ENCODE measurements at places on chromosomes 4 and X.

DNA sequence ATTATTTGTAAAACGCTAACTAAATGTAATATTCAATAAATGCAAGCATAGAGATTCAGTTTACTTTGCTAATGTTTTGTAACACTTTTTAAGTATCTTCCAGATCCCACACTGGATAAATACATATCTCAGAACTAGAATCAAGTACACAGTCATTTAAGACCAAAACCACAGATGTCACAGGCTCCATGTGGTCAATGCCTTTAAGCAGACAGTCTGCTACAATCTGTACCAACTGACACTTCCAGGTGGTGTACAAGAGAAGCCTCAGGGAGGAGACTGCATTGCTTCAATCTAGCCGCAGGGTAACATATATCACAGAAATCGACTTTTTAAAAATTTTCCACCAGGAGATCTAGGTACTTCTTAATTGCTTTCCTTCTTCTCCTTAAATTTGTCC, 229.6 kb upstream of the DIAPH2 start:
- DNase-seq, result no peak

- DNase-seq, result no peak
Measured at GRCh38 chrX:78659955-78660354, 827 bp upstream of the RTL3 start.

- no peak for DNase-seq
Measured at GRCh38 chr4:89598602-89599001, 238.4 kb downstream of the SNCA start.

DNA sequence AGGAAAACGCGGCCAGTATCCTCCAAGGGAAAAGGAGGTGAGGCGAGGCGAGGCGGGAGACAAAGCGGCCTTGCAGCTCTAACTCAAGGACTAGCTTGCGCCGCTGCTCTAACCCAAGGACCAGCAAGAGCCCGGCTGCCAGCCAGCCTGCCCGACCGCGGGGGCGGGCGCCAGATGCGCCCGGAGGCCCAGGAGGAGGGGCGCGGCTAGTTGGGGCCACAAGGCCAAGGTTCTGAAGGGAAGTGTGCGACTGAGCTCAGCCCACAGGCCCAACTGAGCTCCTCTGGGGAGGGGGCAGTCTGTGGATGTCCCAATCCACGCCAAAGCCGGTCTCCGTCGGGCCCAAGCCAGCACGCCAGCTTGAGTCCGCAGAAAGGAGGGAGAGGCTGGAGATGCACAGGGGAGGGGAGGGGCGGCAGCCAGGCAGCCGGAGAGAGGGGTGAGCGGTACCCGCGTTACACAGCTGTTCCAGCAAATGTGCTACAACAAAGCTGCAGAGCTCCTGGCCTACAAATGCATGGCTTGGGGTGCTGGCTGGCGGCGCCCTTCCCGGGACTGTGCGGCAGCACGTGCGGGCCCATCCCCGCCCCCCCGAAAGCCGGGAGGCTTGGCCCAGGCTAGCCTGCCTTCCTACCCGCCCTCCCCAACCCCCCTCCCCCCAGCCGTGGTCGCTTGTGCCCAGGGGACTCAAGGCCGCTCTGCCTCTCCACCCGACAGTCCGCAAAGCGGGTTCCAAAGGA, 637 bp downstream of the AMER1 start:
- DNase-seq, result no peak

DNA sequence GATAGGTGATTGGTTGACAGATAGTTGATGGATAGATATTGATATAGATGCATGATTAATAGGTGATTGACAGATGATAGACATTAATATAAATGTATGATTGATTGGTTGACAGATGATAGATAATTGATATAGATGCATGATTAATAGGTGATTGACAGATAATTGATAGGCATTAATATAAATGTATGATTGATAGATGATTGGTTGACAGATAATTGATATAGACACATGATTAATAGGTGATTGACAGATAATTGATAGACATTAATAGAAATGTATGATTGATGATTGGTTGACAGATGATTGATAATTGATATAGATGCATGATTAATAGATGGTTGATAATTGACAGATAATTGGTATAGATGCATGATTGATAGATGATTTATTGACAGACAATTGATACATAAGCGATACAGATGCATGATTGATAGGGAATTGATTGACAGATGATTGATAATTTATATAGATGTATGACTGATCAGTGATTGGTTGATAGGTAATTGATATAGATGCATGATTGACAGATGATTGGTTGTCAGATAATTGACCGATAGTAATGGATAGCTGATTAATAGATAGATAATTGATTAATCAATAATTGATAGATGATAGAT, 44.9 kb upstream of the PPP2R3B start:
- DNase-seq, result no peak

DNA sequence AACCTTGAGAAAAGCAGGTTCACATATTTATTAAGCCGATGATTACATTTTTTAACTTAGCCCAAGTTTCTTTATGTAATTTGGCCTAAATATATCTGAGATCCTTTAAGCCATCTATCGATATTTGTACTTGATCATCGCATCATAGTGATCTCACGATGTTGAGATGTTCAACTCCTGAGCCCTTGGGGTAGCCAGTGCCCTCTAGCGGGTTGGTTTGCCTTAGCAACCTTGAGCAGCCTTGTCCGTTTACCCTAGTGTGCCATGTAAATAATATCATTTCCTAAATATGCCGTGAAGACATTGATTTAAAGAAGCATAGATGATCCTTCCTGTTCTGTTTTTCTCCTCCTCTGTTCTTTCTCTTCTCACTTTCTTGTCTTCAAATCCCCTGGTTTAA, 432.2 kb downstream of the RPA4 start:
- DNase-seq, result no peak

GRCh38 chrX:101417981-101418841, 10.2 kb downstream of the HNRNPH2 start:
- no peak for DNase-seq

DNA sequence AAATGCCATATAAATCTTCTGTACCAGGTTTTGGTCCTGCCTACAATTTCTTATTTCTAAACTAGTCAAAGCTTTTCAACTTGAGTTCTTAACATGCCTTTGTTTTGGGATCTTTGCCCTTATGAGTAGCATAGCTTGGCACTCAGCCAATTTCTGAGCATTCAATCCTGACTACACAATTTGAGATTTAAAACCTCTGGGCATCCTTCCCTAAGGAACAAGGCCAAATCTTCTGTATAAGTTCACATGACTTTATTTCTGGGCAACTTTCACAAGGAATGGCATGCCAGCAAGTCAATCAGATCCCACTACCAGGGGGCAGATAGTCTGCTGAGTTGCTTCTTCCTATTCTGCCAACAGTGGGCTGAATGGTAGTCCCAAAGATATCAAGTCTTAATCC, 254.2 kb downstream of the ADAMTS3 start:
- DNase-seq, result peak; percentile 54

DNA sequence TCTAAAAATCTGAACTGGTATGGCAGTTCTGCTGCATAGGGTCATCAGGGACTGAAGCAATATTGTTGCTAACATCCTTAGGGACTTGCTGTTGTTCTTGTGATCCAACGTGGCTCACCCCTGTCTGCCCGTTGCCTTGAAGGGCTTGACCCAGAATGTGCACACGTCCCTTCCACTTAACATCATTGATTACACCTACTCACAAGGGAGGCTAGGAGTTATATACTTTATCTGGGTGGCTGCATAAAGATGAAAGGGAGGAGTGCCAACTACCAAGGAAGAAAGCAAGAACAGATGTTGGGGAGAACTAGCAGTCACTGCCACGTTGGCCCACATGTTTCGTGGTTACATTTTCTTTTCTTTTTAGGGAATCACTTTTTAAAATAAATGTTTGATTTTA, 34.0 kb downstream of the SLC9A6 start:
- no peak for DNase-seq

DNA sequence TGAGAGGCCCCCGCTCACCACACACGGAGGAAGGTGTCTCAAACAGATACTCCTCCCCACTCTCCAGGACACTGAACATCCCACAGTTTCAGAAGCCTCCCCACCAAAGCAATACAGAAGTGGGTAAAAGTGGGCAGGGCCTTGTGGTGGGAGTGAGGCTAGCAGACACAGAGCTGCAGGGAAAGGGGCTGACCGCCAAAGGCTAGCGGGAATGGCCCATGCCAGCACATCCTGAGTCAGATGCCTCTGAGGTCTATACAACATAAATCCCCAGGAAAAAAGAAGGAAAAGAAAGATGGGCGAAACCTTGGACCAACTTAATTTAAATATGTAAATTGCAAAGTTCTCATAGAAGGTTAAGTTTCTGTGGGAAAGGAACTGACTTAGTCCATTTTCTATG, 21.9 kb upstream of the ARHGAP10 start:
- DNase-seq, result no peak

- no peak for DNase-seq
Measured at GRCh38 chr4:138835832-138836533, 179.6 kb upstream of the NOCT start.

- DNase-seq, result no peak
Measured at GRCh38 chr4:153067376-153067775, 131.3 kb downstream of the FHDC1 start.

DNA sequence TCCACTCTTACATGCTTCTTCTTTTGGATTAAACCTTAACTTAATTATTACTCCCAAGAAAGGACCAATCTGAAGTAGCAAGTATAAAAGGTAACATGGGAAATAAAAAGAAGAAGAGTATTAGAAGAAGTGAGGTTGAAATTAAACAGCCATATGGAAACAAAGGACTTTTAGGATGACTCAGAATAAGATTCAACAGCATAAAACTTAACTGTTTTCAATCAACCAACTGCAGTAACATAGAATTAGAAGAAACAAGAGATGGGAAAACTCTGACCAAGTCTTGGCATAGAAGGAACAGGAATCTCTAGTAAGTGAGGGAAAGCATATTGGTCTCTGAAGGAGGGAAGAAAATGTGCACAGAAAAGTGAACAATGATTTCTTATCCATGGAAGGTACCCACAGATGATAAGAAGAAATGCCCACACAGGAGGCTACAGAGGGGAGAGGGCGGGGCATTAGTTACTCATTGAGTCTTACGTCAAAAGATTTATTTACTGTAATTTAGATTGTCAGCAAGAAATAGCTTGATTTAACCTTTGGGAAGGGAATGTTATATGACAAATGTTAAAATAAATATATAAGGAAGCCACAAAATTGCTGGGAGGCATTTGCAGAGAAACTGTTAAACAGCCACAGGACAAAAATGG, 177.3 kb downstream of the BANK1 start:
- DNase-seq, result no peak

DNA sequence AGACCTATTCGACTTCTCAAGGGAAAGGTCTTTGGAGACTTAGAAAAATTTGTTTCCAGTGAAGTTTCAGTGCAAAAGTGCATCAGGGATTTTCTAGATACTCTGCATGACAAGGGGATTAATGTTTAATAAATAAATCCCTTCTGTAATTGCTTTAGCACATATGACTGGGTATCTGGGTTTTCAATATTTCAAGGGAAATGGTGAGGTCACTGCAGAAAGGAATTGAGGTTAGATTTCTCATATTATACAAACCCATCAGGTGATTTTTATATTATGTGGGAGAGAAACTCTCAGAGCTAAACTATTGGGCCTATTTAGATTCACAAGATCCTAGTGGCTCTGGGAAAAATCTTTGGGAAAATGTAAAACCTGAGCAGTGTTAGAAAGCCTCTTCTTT, 48.3 kb upstream of the SLC4A4 start:
- no peak for DNase-seq

DNA sequence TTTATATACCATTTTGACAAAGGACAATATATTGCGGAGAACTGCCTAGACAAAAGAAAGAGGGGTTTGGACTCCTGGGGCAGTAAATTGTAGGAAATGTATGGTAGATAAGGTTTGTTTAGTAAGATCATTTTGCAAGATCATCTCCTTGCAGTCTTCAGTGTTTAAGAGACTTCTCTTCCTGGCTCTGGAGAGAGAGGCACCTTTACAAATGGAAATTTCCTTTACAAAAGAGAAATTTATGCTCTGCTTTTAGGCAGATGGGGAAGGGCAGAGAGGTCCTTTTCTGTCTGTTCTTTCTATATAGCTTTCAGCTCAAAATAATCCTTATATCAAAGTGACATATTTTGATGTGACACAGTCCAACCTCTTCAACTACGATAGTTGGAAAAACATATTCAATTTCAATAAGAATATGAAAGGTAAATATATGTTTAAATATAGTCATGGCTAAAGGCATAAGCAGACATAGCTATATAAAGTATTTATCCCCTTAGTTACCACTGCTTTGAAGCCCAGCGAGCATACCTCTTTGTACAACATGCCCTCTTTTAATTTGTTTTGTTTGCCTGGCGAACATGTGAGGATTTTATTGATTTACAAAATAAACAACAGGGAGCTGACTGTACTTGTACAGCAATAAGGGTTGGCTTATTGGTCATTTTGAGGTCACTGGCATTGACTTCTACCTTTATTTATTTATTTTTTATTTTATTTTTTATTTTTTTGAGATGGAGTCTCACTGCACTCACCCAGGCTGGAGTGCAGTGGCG, 65.2 kb downstream of the TRIM2 start:
- DNase-seq, result no peak

DNA sequence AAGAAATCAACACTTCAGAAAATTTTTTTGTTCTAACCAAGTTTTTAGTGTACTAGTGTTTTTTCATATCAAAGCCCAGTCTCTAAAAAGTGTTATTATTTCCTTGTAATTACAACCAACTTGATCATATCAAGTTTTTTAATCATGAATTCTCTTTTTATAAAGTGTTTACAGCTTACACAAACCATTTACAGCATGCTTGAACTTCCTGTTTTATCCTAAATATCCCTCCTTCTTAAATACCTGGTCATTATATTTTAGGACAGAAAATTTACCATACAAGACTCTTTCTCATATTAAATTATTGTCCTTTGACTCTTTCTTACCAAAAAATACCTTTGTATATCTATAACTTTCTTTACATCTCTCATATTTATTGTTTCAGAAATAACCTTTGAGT, 89.4 kb upstream of the NPY2R start:
- no peak for DNase-seq

GRCh38 chr4:12123707-12124106, 695.0 kb upstream of the HS3ST1 start:
- no peak for DNase-seq

All from fibroblast of skin of left quadriceps (primary cell).